ENCODE measurements at places on chromosomes 7 and 10. TPM values are rescaled to one million over a fixed set of nuclear protein-coding genes. Genes with fewer than 3 reads are reported as not detected.

DNA sequence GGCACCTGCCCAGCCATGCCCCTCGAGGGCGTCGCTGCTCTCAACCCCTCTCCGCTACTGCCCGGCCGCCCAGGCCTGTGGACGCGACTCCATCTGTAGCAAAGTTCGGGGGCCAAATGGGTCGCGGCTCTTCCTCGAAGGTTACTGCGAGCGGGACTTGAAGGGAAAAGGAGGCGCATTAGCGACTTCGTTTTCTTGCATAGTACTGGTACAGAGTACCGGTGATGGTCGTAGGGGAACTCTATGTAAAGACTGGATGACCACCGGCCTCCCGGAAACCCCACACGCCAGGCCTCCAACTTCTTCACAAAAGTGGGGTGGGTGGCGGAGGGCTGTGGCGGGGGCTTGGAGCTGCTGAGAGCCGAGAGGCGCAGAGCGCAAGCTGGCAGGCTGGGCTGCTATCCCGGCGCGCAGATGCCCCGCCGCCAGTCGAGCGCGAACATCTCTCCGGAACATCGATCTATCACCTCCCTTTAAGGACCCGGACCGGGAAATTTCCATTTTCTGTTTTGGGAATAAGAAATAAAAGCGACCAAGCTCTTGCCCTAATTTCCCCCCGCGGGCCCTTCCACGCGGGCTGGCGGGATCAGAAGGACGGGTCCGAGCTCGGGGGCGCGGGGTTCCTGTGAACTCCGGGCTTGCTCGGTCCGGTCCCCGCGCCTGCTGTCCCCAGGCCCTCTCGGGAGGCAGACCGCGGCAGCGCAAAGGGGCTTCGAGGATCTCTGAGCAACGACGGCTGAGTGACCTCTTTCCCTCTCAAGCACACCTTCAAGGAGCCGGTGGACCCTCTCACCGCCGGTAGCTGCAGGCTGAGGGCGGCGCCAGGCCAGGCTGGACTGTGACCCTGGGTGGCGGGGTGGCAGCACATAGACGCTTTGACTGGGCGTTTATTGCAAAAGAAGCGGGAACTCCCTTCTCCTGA, 12.2 kb upstream of the FEZF1 start:
- DNase-seq, result no peak

DNA sequence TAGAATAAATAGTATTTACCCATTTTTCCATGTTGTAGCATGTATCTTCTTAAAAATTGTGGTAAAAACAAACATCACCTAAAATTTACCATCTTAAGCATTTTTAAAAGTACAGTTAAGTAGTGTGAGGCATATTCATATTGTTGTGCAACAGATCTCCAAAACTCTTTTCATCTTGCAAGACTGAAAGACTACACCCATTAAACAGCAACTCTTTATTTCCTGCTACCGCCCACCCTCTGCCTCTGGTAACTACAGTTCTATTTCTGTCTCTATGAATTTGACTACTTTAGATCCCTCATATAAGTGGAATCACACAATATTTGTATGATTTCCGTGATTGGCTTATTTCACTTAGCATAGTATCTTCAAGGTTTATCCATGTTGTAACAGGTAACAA, 40.0 kb upstream of the AGBL3 start:
- DNase-seq, result no peak

GRCh38 chr7:29457141-29457561, 106.5 kb upstream of the PRR15 start:
- DNase-seq, result no peak

- DNase-seq, result no peak
Observed at GRCh38 chr10:104612571-104613205, 28.4 kb upstream of the SORCS3 start.

GRCh38 chr7:92417913-92418312, 29.4 kb upstream of the GATAD1 start:
- no peak for DNase-seq

DNA sequence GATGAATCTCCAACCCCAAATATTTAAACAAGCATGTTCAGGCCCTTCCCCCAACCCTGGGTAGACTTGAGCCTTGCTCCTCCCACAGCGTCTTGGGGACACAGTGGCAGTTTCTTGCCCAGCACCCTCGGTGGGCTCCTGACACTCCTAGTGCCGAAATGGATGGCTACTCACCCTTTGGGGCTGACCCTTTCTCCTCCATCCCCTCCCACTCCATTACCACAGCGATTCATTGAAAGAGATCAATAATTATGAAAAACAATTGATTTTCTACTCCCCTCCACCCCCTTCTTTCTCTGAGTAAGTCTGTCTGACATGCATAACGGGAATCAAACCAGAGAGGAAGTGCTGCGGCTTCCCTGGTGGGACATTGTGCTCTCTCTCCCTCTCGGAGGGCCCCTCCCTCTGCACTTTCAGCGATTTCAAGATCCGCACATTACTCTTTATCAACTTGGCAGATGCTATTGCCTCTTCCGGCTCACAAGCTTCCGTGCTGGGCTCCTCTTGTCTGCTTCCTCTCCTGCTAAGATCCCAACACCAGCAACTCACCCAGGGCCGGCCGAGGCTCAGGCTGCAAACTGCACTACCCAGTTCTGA, 79.0 kb upstream of the PLXNA4 start:
- DNase-seq, result peak; percentile 29

GRCh38 chr7:46885167-46885566, 696.7 kb downstream of the TNS3 start:
- DNase-seq, result no peak

DNA sequence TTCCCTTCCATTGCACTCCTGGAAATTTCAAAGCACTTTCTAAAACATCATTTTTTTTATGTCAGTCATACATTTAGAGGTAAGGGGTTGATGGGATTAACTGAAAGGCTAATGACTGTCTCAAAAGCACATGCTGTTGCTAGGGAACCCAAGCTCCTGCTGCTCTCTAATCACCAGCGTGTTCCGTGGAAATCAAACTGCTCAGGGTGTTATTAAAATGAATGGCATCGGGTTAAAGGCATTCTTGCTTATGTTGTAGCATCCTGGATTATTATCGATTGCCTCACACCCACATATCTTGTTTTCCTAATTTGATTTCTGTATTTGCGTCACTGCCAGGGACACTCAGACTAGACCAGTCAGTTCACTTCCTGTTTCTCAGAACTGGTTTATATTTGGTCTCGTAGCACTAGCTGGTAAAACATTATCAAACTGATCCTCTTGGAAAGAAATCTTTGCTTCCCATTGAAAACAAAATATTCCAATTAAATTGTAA, 216.5 kb upstream of the MKLN1 start:
- DNase-seq, result no peak

DNA sequence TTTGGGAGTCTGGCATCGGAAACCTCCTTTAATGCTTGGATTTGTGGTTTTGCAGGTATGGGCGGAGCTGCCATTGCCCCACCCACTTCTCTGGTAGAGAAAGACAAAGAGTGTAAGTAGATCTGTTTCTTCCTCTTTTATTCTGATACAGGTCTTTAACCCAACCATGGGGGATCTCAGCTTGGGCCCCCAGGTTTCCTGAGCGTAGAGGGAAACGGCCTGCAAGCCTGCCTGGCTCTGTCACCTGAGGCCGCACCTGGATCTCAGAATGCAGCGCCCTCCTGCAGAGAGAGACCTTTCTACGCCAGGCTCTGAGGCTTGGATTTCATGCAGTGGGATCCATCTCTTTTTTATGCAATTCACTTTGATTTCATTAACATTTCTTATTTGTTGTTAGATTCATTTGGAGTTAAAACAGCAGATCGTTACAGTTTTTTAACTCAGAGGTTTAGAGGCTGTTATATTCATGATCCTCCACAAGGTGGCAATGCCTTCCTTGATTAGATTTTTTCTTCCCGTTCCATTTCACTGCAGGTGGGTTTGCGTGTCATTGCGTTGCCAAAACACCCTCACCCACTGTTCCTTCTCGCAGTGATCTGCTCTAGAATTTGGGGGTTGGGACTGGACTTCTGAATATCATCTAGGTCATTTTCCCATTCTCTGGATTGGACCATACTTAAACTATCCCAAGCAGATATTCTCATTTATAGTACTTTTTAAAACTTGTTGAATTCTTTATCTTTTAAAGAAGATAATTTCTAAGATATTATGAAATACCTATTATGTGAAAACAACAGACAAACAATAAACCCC, 20.0 kb downstream of the RBM17 start:
- no peak for DNase-seq

DNA sequence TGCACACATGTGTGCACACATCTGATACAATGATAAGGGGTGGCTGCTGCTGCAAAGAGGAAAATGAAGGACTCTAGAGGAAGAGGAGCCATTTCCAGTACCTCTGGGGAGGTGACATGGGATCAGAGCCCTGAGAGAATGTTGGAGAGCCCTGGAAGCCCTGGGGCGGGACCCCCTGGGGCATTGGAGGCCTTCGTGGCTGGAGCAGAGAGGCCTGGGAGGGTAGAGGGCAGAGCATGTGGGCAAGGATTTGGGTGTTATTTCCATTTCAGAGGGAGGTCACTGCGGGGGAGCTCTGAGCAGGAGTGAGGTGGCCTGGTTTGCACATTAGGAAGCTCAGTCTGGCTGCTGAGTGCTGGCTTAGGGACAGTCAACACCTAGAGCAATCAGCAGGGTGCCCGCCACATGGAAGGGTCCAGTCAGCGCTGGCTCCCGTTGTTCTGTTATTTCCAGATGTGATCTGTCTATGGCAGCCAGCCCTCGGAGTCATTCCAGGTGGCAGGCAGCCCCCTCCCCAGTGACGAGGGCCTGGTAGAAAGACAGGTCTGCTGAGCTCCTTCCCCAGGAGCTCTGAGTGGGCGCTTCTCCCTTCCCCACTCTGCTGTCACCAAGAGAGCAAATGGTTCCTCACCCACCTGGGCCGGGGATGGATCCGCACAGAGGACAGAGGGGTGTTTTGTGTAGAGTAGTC, 24.1 kb upstream of the BTBD16 start:
- DNase-seq, result no peak

DNA sequence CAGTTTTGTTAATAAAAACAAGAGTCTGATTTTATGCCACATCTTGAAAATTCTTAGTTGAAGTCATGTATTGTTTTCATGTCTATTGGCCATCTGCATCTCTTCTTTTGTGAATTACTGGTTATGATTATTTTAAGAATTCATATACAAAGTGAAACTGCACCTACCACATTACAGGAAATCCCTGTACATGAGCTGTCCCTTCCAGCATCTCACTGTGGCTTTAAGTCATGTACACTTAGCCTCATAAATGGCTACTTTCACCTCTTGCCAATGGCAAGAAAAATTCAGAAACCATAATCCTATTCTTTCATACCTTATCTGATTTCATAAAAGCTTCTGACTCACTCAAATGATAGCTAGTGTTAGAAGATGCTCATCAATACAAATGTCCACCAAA, 48.6 kb downstream of the CRTAC1 start:
- DNase-seq, result no peak

GRCh38 chr10:74828946-74829345, 2.5 kb downstream of the KAT6B start:
- no peak for DNase-seq

DNA sequence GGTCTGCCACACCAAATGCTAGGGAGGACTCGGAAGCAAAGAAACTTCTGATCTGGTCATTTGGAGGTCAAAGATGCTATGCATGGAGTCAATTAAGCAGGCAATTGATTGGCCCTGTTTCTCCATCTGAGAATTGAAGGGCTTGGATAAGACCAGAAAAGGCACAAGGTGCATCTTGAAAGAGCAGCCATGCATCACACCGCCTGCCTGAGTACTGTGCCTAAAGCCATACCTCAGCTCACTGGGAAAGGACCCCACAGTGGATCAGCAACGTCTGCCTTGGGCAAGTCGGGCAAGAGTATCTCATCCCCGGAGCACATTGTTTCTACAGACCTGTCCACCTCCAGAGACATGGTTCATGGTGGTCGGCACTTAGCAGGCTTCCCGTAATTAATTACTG, 42.4 kb downstream of the DLG5 start:
- DNase-seq, result no peak

DNA sequence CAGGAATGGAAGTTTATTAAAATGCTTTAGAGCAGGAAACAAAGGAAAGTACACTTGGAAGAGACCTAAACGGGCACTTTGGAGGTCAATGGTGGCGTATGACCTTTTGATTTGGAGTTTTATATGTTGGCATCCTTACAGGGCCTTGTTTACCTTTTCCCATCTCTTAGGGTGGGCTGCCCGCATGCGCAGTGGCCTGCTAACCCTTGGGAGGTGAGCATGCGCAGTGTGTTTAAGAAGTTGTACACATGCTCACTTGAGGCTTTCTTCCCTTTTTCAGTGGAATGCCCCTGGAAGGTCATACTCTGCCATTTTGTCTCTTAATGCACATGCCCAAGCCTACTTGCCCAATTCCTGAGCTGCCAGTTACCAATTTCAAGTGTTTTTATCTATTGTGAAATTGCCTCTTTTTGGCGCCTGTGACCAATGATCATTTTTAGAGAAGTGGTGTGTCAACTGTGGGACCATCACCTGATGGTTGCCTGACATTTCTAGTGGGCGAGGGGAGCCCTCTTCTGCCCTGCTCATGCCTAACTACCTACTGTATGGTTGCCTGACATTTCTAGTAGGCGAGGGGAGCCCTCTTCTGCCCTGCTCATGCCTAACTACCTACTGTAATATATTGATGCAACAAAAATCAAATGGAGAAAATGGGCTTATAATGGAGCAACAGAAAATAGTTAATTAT, 138.0 kb downstream of the PPP1R9A start:
- DNase-seq, result no peak

GRCh38 chr7:2107386-2108070, 125.2 kb downstream of the MAD1L1 start:
- no peak for DNase-seq

DNA sequence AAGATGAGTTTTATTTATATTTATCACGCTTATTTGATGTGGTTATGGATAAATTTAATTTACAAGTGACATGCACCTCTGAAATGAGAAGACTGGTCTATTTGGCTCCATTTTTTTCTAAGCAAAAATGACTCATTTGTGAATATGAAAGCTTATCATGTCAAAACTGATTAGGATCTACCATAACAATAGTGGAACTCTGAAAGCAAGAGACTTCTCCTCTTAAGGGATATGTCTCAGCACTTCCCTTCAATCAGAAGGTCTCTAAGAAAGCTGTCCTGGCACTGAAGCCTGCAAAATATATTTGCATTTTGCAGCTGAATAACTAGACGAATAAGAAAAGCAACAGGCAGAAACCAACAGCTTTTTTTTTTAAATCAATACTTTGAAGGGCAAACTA, 12.7 kb downstream of the FAS start:
- no peak for DNase-seq

AVPI1 gene
- 12.9 TPM for total RNA-seq

LRRC18 gene
- total RNA-seq, result not detected

TDRD1 gene
- 1.9 TPM for total RNA-seq

RBM17 gene
- total RNA-seq, result 66.3 TPM

COMTD1 gene
- total RNA-seq, result 16.4 TPM

ASCC1 gene
- total RNA-seq, result 33.2 TPM

LRRD1 gene
- total RNA-seq, result 0.08 TPM

PDK4 gene
- 262 TPM for total RNA-seq

TRIM8 gene
- 91.4 TPM for total RNA-seq

RAB19 gene
- not detected for total RNA-seq

NOC3L gene
- total RNA-seq, result 7.4 TPM

Measured in heart right ventricle (tissue), 16 donors.